ENCODE measurements at places on chromosomes 2 and 18. TPM values are rescaled to one million over a fixed set of nuclear protein-coding genes. Genes with fewer than 3 reads are reported as not detected.

Gene TMEM163
- not detected for total RNA-seq

Gene TTC31
- 9.2 TPM for total RNA-seq

Gene BOK
- 13.3 TPM for total RNA-seq

Gene C2orf66
- total RNA-seq = not detected

Gene UGT1A8
- total RNA-seq = not detected
